ENCODE measurements at places on chromosomes 7 and 10.

DNA sequence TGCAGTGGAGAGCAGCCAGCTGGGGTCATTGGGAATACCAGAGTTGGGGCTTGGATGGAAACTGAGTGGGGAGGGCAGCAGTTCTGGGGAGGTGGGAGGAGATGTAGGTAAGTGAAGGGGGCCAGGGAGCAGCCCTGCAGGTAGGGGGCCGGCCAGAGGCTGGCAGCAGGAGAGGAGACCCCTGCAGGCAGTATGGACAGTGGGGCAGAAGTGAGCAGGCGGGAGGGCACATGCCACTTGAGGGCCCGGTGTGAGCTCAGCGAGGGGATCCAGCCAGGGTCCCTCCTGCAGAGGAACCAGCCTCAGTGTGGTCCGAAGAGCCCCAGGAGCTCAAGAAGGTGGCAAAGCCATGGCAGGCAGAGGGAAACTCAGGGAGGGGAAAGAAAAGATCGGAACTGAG lies 75.4 kb downstream of the WDR11 start:
- no peak for DNase-seq

DNA sequence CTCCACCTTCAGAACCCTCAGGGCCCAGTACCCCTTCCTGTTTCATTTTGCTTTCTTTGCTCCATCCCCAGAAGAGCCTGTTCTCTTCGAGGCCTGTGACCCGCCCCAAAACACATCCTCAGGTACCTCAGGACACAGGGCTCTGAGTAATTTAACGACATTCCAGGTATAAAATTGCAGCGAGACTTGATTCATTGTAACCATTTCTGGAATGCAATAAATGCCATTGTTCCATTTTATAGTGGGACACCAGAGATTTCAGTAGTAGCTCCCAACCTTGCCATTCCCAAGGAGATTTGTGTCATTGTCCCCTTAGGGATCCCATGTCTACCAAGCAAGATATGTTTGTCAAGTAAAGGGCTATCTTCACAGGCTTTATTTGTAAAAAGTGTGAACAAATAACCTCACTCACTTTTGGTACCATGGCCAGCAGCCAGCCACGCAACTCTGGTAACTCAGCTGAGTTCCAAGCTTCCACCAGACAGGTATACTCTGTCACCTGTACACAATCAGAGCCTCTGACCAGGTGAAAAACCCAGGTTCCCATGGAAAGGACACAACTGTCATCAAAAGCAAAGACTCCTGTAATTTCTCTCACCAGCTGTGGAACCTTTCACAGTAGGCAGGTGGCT lies 441.3 kb downstream of the PLXNA4 start:
- DNase-seq, result no peak

DNA sequence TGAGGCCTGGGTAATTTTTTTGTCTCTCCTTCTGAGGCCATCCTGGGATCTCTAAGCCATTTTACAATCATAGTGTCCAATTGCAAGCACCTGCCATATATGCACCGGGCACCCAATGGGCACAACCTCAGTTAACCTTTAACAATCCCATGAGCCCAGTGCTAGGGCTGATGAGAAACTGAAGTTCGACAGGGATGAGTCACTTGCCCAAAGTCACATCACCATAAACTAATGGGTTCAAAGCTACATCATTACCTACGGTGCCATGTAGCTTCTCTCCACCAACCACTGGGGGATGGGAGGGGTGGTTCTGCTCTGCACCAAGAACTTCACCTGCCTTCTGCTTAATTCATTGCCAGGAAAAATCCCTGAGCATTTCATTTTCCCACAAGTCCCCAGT lies 95.8 kb upstream of the ZNF716 start:
- DNase-seq, result no peak

GRCh38 chr10:73858013-73858708 lies 16.2 kb downstream of the CAMK2G start:
- no peak for DNase-seq

DNA sequence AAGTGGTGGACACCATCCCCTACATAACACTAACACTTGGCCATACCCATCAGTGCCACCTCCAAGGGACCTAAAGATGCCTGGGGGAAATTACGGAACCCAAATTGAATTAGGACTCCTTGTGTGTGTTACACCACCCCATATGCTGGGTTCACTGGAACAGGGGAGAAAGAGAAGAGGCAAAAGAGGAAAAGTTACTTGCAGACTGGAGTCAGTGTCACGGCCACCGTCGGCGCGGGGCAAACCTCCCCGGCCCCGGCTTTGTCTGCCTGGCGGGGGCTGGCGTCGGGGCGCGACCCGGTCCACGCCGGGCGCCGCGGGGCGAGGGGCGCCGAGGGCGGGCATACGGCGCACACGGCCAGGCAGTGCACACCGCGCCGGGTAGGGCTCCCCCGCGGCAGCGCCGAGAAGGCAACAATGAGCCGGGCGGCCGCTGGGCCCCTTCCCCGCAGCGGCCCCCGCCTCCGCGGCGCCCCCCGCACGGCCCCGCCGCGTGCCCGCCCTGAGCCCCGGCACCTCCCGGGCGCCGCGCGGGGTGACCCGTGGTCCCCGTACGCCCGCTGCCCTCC lies 171.1 kb downstream of the FAM107B start:
- DNase-seq, result peak; percentile 19

DNA sequence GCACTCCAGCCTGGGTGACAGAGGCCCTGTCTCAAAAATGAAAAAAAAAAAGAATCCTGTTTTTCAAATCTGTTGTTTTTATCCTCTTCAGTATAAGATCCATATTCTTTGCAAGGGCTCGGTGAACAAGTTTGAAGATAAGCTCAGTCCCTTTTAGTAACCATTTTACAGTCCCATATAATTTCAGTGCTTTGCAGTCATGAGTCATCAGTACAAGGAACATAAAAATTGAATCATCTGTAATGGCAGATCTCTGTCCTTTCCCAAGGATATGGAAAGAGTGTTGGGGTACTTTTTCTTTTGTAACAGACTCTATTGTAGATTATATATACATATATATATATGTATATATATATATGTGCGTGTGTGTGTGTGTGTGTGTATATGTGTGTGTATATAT lies 52.2 kb upstream of the ZPBP start:
- DNase-seq, result no peak

- DNase-seq, result no peak
These were observed 37.3 kb downstream of the INPP5F start for GRCh38 chr10:119762805-119763798.

GRCh38 chr10:99676895-99677294 lies 17.6 kb downstream of the ENTPD7 start:
- no peak for DNase-seq

DNA sequence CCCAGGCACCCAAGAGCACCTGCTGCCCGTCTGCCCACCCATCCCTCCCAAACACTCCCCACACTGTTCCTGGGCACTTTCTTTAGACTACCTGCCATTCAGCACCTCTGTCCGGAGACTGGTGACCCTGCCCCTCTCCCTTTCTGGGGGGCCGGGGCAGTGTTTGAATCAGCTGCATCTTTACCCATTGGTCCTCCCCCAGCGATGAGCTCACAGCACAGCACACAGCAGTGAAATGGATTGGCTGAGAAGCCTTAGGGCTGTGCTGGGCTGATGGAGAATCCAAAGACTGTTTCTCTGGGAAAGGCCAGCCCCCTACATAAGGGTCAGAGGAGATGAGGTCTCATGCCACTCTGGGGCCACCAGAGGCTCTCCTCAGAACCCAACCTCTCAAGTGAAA lies 40.2 kb downstream of the VWA2 start:
- DNase-seq, result no peak

- peak; percentile 31 for DNase-seq
These were observed 3.0 kb downstream of the ZNF518A start for GRCh38 chr10:96133135-96133534.

- DNase-seq, result no peak
These were observed 103.5 kb downstream of the SRI start for GRCh38 chr7:88116235-88116795.

DNA sequence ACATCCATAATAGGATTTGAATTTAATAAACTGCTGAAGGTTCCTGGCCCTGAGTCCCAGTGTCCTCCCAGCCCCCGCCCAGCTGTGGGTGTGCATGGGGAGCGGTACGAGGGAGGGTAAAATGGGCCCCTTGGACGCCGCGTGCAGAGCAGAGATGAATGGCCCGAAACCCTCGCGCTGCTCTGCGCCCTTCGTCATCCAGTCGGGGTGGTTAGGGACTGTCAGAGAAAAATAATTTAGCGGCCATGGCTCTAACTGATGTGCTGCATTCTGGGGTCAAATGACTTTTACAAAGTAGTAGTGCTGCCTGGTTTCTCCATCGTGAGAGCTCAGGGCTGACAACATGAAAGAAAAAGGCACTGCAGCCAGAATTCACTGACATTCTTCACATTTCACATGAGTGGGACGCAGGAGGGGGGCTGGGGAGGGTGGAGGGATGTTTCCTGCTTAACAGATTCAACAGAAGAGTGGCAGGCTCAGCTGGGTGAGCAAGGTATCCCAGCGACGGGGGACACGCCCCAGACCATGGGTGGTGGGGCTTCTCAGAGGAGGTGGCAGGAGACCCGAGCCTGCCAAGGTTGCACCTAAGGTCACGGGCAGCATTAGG lies 304.5 kb downstream of the WDR37 start:
- no peak for DNase-seq

- no peak for DNase-seq
These were observed 22.7 kb downstream of the RBM28 start for GRCh38 chr7:128321044-128321422.

DNA sequence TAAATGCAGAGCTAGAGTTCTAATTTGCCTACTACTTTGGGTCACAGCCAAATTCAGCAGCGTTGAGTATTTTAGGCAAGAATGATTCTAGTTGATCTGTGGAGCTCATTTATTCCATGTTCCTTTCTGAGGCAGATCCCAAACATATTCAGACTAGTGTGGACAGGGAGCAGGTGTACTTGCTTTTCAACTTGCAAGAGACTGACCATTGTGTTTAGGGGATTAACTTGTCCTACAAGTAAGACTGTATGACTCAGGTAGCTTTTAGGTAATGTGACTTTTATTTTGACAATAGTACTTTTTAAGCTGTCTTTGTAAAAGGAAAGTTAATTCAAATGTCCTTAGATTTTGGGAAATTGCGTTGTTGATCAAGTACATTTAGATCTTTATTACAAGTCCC lies 285.5 kb downstream of the TWIST1 start:
- no peak for DNase-seq

GRCh38 chr7:126589068-126589684 lies 663.6 kb downstream of the GRM8 start:
- no peak for DNase-seq

DNA sequence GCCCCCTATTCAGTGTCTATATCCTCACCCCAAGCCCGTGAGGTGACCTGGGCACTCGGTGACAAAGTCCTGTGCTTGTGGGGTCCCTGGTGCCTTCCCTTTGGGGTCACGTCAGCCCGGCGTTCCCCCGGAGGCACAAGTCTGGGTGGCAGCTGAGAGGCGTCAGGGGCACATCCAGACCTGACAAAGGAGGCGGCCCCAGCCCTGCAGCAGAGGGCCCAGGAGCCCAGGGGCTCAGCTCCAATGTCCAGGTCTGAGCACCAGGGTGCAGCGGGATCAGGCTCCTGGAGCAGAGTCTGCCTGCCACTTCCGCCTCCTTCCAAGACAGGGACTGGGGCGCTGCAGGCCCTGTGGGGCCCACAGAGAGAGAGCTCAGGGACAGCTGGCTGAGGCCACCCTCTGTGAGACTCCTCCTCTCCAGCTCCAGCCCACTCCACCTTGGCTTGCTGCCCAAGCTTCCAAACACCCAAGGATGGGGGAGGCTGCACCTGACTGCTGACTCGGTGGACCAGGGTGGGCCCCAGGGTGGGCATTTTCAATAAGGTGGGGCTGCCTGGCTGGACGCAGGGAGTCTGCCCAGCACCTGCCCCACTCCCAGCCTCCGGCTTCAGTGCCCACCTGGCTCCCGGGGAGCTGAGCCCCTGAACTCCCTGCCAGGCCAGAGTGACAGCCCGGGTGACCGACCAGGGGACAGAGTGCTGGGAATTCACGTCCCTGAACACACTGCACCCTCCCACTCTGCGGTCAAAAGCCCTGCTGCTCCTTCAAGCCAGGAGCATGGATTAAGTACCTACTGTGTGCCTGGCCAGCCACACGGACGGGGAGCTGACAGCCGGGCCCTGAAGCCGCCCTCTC lies 1.0 kb upstream of the KNDC1 start:
- no peak for DNase-seq

GRCh38 chr7:157684909-157685429 lies 348.2 kb downstream of the DNAJB6 start:
- DNase-seq, result no peak

- no peak for DNase-seq
These were observed 169.7 kb downstream of the CACNA2D1 start for GRCh38 chr7:82273886-82274285.

- DNase-seq, result no peak
These were observed 60.4 kb downstream of the ZNF33B start for GRCh38 chr10:42578019-42578418.

DNA sequence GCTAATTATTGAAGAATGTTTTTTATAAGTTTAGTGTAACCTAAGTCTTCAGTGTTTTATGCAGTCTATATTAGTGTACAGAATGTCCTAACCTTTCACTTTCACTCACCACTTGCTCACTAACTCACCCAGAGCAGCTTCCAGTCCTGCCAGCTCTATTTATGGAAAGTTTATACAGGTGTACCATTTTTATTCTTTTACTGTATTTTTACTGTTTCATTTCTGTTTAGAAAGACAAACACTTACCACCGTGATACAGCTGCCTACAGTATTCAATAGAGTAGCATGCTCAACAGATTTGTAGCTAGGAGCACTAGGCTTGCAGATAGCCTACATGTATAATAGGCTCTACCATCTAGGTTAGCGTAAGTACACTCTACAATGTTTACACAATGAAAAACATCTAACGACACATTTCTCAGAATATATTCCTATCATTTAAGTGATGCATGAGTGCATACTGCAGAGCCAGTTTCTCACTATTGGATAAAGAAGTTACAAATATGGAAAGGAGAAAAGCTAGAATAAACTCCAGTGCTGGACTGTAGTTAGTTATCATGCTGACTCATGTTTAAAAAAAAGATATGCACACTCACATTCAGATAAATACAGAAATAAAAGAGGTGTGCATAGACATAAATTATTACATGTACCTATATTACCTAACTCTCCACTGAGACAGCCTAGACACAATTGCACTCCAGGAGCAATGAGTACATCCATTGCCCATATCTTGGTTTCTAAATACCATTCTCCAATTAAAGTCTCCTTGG lies 30.4 kb downstream of the STEAP1B start:
- no peak for DNase-seq
